ENCODE measurements at places on chromosomes 3 and 15.

DNA sequence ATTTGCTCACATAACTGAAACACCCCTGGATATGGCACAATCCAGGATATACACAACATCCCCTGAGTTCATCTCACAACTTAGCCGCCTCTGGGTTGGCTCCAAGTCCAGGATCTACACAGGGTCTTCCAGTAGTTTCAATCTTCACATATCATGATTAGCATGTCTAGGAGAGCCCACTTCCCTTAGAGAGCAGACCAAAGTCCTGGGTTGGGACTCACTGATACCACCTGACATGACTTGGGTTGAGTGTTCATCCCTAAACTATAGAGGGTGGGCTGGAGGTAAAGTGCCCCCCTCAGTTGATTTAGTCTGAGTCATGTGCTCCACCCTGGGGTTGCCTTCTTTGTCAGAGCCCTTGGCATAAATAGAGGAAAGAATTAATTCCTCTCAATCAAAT, 493.6 kb upstream of the PPP2R3A start:
- no peak for DNase-seq

DNA sequence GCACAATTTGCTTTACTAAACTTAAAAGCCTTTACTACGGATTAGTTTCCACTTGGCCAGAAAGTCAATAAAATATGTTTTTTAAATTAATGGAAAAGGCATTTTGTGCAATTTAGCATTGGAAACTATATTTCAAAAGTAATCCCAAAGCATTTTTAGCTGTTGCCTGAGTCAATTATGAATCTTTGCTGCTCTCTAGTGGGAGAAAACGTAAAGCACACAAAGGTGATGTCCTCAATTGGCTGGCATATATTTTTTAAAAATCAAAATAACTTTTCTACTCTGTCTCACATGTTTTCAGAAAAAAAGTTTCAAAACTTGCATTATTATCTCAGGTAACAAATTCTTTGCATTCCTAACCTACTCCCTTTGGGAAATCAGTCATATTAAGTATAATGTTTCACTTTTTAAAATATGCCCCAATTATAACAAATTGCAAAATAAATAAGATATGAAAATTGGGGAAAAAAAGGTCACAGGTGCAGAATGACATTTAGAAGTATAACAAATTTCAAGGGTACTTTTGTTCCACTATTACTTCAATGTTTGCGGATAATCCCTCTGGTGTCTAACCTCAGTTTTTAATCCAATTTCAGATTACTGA, 47.2 kb upstream of the TEX55 start:
- DNase-seq: peak; percentile 38

GRCh38 chr15:39031596-39031995, 467.0 kb upstream of the RASGRP1 start:
- DNase-seq: no peak

DNA sequence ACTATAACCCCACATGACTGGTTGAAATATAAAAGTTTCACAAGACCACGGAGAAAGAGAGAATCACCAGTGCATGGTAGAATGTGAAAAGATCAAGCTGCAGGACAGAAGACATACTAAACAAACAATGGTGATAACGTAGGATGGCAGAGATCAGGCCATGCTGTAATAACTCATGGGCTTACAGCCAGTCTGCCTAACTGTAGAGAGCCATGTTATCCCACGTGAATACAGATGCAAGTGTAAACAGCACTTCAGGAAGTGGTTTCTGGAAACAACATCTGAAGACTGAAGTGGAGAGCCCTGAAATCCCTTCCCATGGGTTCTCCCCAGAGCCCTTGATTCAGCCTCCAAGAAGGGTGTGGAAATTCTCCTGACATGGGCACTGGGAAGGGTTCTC, 103.2 kb upstream of the SLCO2A1 start:
- DNase-seq: no peak

GRCh38 chr3:194730365-194730764, 44.7 kb downstream of the FAM43A start:
- no peak for DNase-seq

DNA sequence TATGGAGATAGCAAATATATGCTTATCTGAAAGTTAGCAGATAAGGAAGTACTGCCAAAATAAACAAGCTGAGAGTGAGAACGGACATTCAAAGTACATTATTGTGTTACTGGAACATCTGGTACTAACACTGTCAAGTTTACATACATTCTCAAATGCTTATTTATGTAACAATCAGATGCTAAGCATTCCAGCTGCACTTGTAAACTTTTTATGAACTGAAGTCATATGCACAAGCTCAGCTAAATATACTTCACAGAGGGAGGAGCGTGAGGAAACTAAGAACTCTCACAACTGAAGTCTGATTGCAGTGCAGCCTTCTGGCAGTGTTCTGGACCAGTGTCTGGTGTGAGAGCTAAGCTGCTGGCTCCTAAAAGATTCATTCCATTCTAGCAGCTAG, 223.7 kb upstream of the NANOGP8 start:
- no peak for DNase-seq

All from CD4-positive, alpha-beta T cell treated with Interleukin-6 at 100 ng/mL for 8 hours (primary cell).